Omental fat pad (tissue), 4 donors: ENCODE measurements at places on chromosomes 11 and 22. TPM values are rescaled to one million over a fixed set of nuclear protein-coding genes. Genes with fewer than 3 reads are reported as not detected.

WT1 gene
- total RNA-seq, result 66.9 TPM

CSNK2A3 gene
- 2.9 TPM for total RNA-seq

GRCh38 chr11:2898366-2899079 is 12.9 kb upstream of the CDKN1C start:
- DNase-seq, result no peak

NPTXR gene
- 3.8 TPM for total RNA-seq

DNA sequence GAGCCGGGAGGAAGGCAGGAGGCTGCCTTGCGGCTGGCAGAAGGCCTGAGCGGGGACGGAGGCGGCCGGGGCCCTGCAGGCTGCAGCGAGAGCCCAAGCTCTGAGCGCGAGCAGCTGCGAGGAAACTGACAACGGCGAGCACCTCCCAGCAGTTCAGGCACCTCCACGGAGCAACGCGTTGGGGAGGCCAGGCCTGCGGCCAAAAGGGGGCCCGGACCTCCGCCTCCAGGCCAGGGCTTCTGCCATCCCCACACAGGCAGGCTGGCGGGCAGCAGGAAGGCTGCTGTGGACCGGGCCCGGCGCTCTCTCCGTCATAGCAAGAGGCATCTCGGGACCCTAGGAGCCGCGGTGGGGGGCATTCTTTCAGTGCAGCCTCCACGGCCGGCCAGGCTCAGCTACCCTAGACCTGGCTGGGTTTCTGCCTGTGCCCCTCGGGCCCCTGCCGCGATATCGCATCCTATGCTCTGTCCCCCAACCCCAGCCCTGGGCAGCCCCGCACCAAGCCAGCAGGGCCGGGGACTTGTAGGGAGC is 22.9 kb upstream of the SLC22A12 start:
- no peak for DNase-seq

GRCh38 chr11:78856211-78856610 is 281.5 kb upstream of the NARS2 start:
- no peak for DNase-seq

DNA sequence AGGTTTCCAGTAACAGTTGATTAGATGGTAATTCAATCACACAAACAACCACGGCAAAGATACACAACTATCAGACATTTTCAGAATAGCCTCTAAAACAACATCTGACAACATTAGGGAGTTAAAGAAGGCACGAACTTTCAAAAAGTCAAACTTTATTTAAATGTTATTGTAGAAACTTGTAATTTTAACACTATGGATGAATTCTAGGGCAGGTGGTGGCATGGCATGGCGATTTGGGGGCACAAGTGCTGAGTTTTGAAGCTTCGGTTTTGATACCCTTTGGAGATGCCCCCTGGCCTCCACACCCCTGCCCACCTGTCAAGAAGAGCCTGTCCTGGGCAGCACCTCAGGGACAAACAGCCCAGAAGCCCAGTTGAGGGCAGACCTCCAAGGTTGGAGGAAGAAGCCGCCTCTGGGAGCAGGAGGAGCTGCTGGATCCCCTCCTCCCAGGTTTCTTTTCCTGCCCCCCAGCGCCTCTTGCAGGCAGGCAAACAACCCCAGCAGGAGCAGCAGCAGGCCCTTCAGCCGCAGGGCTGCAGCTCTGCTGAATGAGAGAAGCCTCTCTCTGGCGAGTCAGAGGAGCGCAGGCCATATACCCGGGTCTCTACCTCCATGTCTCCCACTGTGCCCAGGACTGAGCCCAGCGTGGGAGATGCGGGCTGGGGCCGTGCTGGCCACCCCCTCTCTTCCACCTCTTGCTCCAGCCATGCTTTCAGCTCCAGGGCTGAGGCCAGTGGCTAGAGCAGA is 102.1 kb upstream of the IGLL5 start:
- DNase-seq, result no peak

GRCh38 chr11:1576825-1577224 is 4.8 kb upstream of the DUSP8 start:
- no peak for DNase-seq

BDNF gene
- total RNA-seq, result 0.16 TPM

TEX12 gene
- not detected for total RNA-seq
